Cardiac muscle cell (in vitro differentiated cells and primary cell): ENCODE measurements at places on chromosomes 4 and X. TPM values are rescaled to one million over a fixed set of nuclear protein-coding genes. Genes with fewer than 3 reads are reported as not detected.

SYTL5 gene
- polyA plus RNA-seq: 1.6 and 2.0 TPM in 2 replicates

RAB41 gene
- 0.26 TPM in 1 of 2 replicates, not detected in the other for polyA plus RNA-seq

ITIH6 gene
- polyA plus RNA-seq: 0.07 TPM in 1 of 2 replicates, not detected in the other

GPR50 gene
- polyA plus RNA-seq: 0.24 TPM in 1 of 2 replicates, not detected in the other

PABPC5 gene
- 10.7 and 11.2 TPM in 2 replicates for polyA plus RNA-seq

- DNase-seq: no peak
These were observed 186.5 kb upstream of the SLC7A11 start for GRCh38 chr4:138428611-138429010.

DNA sequence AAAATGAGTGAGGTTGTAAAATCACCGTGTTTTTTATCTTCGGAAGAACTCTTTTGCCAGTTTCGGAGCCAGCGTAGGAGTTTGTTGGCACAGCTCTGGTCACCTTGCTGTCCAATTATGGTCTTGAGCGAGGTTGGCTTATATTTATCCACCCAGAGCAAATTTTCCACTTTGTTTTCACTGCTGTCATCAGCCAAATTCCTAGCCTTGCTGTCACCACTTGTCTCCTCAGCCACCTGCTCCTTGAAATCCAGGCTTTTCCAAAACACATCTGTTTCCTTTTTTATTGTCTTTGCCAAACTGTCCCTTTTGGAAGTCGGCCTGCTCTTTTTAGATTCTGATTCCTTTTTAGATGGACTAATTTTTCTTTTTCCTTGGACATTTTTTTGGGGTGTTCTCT lies 57.6 kb downstream of the RFC1 start:
- no peak for DNase-seq

GRCh38 chrX:132956421-132957210 lies 1.8 kb downstream of the HS6ST2 start:
- no peak for DNase-seq

GRCh38 chr4:156858071-156858470 lies 113.5 kb downstream of the PDGFC start:
- DNase-seq: no peak

- DNase-seq: no peak
These were observed 16.6 kb upstream of the DDIT4L start for GRCh38 chr4:100206850-100207249.

DNA sequence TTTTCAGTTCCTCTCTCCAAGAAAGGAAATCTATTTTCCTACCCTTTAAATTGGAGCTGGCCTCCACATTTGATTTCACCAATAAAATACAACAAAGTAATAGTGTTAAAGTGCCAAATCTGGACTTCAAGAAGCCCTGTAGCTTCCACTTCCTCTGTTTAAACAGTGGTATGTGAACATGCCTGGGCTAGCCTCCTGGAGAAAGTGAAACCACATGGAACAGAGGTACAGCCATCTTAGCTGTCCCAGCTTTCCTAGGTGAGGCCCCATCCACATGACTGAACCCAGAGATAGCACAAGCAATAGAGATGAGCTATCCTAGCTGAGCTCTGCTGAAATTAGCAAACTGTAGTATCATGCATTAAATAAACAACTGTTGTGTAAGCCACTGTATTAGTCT lies 131.8 kb upstream of the VCX start:
- DNase-seq: no peak

DNA sequence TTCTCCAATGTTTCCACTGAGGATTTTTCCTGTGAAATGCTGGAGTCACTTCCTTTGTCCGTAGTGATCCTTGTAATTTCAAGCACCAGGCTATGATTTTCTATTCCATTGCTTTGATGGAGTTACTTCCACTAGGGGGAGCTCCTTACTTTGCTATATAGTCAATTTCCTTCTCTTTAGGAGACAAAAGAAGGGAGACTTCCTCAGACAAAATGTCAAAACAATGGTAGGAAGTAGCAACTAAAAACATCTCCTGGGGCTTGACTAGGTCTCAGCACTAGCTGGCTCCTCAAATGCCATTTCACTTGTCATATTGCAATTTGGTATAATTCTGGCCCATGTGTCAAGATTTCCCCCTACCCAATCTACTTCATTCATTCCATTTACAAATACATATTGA lies 24.1 kb downstream of the ZCCHC12 start:
- peak; percentile 68 for DNase-seq

- DNase-seq: no peak
These were observed 10.6 kb downstream of the BGN start for GRCh38 chrX:153505361-153505760.

DNA sequence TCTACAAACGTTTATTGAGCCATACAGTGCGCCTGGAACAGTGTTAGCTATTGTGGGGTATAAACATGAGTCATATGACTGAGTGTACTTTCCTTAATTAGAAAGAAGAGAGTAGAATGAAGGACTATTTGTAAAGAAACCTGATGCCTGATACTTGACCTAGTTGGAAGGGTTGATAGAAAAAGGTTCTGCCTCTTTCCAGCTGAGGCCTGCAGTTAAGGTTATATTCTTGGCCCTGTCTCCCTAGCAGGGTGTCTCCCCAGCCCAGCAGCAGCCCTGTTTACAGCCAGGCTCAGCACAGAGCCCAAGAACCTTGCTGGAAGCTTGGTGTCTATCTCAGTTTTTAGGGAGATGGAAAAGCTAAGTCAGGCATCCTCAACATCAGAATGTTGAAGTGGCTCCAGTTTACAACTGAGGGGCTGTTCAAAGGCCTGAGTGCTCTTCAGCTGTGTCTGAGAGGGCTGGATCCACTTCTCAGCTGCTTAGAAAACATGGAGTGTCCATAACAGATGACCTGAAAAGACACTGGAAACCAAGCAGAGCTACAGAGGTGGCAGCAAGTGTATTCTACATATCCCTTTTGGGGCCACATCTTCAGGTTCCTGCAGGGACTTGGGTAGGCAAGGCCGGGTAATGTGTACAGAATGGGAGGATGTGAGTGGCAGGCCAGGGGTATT lies 21.6 kb downstream of the NYX start:
- peak; percentile 58 for DNase-seq

- no peak for DNase-seq
These were observed 99.7 kb downstream of the FIP1L1 start for GRCh38 chr4:53477038-53477565.

GRCh38 chr4:186226521-186227189 lies 652 bp upstream of the KLKB1 start:
- DNase-seq: no peak

DNA sequence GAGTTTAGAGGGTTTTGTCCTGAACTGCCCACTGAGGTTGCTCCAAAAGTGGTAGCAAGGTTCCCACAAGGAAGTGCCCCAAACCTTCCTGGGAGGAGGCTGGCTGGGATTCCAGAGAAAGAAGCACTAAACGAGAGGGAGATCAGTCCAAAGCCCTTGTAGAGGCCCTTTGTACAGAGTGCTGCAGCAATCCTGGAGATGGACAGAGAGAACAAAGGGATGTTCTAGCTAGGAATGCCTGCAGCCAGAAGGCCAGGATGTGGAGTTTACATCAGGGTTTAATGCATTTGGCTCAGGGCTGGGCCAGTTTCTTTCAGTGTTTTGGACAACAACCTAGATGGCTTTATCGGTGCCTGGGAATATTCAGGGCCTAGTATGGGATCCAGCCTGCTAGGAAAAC lies 2155.1 kb upstream of the AGA start:
- no peak for DNase-seq
